ENCODE measurements at places on chromosomes 6 and 20.

DNA sequence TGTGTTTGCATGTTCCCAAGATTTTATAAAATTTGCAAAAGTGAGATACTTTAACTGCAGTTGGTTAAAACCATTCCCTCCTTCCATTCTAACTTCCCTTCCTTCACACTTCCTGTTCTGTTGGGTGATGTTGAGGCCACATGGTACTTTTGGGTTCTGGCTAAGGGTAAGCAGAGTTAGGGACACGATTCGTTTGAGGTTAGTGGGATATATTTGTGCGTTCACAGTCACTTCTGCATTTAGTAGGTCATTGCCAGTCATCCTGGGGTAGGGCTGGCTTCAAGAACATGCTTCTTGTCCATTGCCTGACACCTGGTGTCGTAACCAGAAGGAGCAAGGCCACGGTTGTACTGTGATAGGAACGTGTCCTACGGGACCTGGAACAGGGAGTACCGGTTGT is 340.1 kb downstream of the ZFAND3 start:
- DNase-seq, result no peak

GRCh38 chr6:43367245-43367984 is 2.0 kb downstream of the ZNF318 start:
- no peak for DNase-seq

- no peak for DNase-seq
Measured at GRCh38 chr6:152680879-152681517, 16.7 kb upstream of the MYCT1 start.

DNA sequence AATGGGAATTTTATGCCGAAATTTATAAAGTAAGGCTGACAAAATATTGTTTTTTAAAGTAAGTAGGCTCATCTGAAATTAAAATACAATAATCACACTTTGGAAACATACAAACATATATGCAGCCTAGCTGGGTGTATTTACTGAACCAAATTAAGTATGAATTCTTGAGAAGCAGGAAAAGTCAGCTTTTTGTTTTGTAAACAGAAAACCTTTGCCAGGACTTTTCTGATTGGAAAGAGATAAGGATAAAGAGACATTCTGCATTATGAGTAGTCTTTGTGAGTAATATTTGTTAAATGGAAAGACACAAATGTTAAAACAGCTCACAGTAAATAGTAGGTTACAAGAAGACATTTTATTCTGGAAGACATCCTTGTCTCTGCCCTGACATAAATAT is 1380.8 kb downstream of the GRIK2 start:
- no peak for DNase-seq

GRCh38 chr20:37395410-37395797 is 49.5 kb downstream of the SRC start:
- DNase-seq, result no peak

GRCh38 chr6:43753570-43754183 is 16.3 kb upstream of the VEGFA start:
- DNase-seq, result no peak

GRCh38 chr20:40669692-40670091 is 19.3 kb downstream of the MAFB start:
- no peak for DNase-seq

DNA sequence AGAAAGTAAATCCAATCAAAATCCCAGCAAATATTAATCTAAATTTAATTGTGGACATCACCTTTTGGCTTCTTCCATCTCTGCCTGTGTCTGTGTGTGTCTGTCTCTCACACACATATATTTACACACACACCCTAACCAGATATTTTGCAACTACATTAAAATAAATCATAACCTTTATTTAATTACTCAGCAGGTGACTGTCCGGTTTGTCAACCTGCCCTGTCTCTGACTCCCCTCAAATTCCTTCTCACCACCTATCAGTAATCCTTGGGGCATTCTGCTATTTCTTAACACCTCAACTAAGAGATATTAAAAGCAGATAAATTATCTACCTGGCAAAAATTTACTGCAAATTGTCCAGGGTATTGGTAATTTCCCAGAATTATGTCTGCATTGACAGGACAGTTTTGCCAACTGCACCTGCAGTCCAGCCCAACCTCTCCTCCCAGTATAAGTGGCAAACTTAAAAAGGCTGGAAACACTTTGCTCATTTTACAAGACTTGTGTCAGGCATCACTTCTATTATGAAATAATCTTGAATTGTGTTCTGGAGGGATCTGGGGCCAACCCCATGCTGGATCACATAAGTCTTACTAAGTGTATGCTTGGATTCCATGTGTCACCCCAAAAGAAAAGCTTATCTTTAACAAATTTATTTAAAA is 216.1 kb downstream of the GMDS start:
- no peak for DNase-seq

DNA sequence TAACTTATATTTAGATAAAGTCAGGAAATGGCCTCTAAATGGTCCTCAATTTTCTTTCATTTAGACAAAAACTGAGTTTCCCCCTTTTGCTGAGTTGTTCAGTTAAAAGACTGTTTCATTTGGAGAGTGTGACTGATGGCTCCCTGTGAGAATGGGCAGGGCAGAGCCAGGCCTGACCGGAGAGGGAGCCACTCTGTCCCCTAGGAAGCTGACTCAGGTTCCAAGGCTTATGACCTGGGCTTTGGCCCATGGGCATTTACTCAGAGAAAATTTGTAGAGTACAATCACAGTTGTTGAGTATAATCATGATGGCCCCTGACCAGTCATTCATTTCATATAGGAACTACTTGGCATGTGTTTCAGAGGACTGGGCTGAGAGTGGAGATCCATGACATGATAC is 37.0 kb upstream of the AIG1 start:
- no peak for DNase-seq

DNA sequence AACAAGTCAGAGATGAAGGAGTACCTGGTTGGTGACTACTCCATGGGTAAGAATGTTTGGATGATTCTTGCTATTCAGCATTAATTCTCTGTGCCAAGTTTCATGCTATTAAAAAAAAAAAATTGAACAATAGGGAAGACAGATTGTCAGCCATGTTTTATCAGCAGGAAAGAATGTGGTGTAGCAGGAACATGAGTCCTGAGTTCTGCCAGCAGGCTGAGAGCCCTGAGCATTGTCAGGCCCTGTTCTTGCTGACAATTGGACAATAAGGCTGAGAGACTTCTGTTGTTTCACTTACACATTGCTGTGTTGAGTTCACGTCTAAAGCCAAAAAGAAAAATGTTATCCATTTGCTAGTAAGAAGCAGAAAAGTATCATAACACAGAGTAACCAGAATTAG is 70.4 kb upstream of the SMIM28 start:
- no peak for DNase-seq

DNA sequence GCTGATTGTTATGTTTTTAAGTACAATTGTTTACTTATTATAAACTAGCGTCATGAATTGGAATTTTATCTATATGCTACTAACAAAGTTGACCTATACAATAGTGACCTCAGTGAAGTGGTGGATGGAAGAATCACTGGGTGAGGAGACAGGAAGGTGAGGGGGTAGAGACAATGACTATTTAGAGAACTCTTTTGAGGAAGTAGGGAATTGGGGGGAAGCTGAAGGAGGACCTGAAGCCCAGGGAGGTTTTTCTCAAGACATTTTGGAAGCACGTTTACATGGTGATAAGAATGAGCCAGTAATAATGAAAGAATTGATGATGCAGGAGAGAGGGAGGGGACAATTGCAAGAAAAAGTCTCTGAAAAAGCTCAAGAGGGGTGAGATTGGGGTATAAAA is 96.4 kb downstream of the RPS12 start:
- DNase-seq, result no peak

- DNase-seq, result no peak
Measured at GRCh38 chr6:46269447-46270229, 98.9 kb upstream of the ENPP5 start.

DNA sequence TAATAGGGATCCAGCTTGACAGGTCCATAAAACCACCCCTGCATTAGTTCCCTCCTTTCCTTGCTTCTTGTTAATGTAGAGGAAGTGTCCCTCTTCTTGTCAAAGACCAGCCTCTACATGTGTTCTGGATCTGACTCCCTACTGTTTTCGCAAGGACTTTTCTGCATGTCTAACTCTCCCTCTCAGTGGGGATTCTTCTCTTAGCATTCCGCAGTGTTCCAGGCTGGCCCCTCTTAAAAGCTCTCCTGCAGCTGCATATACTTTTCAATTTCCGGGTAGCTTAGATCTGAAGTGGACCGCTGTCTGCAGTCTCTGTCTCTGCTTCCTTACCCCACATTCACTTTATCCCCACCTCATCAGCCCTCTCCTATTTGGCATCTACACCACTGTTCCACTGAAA is 96.1 kb upstream of the MAN1A1 start:
- DNase-seq, result no peak

All from T-cell (primary cell).